ENCODE measurements at places on chromosomes 6 and 20.

GRCh38 chr6:162069995-162070394, 657.6 kb downstream of the PRKN start:
- no peak for DNase-seq

GRCh38 chr20:10947726-10948125, 273.9 kb upstream of the JAG1 start:
- DNase-seq, result no peak

- no peak for DNase-seq
Measured at GRCh38 chr20:61162451-61162850, 89.6 kb upstream of the CDH4 start.

DNA sequence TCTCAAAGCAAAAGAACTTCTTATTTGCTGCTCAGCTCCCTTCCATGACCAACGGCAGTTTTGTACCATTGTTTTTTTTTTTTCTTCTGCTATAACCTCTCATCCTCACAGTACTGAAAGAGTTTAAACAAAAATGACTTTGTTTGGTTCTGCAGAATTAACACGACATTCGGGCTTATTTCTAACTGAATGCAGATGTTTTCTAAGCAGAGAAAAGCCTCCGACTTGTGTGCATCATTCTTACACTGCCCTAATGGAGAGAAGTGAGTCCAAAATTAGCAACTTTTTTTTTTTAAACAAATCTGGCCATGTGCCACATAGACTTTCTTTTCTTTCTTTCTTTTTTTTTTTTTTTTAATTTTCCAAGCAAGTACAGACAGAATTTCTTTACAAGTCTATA, 382.7 kb downstream of the HDGFL1 start:
- no peak for DNase-seq

DNA sequence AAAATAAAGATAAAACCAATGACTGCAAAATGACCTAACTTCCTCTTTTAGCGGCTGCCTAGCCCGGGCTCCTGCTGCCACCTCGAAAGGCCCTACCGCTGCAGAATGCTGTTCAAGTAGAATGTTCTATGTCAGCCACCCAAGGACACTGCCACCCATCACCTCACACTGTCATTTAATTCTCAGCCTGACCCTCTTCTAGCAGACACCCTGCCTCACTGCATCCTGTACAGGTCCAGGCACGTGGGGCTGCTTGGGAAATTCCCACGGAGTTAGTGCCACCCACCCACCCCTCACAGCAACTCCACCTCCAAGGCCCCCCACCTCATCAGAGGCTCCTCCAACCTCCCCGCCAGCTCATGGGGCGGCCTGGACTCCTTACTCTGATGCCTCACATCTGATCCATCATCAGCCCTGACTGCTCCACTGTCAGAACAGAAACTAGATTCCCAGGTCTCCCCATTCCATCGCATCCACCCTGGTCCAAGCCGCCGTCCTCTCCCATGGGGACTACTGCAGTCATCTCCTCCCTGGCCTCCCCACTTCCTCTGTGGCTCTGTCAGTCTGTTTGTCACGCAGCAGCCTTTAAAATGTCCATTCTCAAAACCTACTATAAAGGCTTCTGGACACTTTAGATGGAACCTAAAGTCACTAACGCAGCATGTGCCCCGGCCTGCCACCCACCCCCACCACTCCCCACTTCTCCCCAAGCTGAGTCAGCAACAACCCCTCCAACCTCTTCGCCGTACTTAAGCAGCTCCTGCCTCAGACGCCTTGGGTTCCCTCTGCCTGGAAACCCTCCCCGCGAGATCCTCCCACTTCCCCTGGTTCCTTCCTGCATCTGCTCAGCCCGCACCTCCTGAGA, 17.0 kb downstream of the NFATC2 start:
- DNase-seq, result no peak

- no peak for DNase-seq
Measured at GRCh38 chr20:46903256-46903655, 8.6 kb downstream of the EYA2 start.

- no peak for DNase-seq
Measured at GRCh38 chr6:80143419-80143937, 37.0 kb downstream of the BCKDHB start.

DNA sequence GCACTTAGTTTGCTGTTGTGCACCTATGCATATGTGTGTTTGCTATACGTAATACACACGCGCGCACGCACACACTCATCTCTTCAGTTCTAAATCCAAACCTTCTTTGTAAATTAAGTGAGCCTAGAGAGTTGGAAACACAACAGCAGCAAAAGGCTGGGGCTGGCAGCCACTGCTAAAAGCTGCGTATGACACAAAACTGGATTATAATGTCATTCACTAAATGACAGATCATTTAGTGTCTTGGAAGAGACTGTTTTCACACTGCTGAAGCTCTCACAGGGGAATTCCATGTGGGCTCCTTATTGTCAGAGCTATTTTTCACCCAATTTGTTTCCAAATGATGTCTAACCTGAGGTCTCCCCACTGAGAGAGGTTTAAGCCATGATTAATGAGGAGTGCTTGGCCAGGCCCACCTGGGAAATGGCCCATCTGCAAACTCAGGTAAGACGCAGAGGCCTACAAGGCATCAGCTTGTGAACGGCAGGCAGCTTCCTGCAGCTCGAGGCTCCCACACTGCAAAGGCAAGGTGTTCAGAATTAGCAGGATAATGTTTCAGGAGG, 94.2 kb downstream of the OLIG3 start:
- no peak for DNase-seq

DNA sequence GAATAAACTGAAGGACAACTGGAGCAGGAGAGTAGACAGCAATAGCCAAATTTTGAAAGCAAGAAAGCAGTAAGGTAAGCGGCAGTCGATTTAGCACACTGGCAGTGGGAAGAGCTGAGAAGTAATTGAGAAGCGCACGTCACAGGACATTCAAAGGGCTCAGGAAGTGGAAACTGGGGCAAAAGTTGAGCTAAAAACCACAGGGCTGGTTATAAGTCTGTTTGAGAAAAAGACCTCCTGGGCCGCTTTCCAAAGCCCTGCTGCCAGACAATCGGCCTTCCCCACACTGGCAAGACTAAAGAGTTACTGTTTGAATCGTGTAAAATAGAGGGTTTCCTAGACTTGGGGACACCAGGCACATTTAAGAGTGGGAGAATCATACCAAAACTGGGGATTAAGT, 161.4 kb downstream of the DNAH8 start:
- no peak for DNase-seq

DNA sequence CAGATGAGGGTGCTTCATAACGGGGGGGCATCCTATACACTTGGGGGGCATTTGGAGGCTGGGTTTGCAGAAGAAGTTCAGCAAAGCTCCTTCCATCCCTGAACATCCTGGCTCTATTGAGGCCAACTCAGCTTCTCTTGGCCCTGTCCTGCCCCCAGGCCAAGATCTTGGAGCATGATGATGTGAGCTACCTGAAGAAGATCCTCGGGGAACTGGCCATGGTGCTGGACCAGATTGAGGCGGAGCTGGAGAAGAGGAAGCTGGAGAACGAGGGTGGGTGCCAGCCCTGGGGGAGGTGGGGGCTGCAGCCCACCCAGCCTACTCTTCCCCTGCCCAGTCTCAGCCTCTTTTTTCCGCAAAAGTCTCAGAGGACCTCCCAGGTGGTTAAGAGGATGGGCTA, 17.2 kb downstream of the GDAP1L1 start:
- DNase-seq, result no peak

DNA sequence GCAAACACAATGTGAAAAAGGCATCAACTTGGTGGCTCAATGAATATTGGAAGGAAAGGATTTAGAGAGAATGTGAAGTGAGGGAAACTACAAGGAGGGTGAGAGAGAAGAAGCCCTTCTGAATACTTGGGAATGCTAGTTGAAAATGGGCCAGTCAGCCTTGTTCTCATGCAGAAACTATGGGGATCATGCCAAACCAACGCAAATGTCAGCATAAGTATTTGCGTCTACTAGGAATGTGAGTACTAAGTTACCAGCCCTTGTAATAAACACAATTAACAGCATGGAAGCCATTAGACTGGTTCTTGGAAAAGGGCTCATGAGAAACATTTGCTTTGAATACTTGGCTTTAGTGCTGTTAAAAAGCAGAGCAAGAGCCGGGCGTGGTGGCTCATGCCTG, 54.9 kb upstream of the AIG1 start:
- DNase-seq, result no peak

DNA sequence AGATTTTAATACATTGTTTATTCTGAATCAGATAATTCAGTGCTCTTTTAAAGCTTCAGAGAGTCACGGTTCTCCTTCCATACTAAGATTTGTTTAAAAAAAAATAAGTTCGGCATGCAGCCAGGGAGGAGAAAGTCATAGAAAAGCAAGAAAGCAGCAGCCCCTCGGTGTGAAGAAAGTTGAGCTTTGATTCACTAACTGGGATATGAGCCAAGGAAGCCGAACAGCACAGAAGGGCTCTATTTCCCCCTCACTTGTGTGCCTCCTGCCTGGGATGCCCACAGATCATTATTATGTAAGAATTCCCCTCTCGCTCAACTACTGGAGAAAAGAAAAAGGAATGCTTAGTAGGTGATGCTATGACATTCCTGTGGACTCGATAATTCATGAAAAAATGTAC, 69.3 kb upstream of the SYNJ2 start:
- no peak for DNase-seq

GRCh38 chr6:161598896-161599295, 325.0 kb upstream of the AGPAT4 start:
- DNase-seq, result no peak

GRCh38 chr20:37301120-37301519, 11.7 kb downstream of the MANBAL start:
- DNase-seq, result no peak

GRCh38 chr6:12675931-12676330, 40.6 kb upstream of the PHACTR1 start:
- no peak for DNase-seq

DNA sequence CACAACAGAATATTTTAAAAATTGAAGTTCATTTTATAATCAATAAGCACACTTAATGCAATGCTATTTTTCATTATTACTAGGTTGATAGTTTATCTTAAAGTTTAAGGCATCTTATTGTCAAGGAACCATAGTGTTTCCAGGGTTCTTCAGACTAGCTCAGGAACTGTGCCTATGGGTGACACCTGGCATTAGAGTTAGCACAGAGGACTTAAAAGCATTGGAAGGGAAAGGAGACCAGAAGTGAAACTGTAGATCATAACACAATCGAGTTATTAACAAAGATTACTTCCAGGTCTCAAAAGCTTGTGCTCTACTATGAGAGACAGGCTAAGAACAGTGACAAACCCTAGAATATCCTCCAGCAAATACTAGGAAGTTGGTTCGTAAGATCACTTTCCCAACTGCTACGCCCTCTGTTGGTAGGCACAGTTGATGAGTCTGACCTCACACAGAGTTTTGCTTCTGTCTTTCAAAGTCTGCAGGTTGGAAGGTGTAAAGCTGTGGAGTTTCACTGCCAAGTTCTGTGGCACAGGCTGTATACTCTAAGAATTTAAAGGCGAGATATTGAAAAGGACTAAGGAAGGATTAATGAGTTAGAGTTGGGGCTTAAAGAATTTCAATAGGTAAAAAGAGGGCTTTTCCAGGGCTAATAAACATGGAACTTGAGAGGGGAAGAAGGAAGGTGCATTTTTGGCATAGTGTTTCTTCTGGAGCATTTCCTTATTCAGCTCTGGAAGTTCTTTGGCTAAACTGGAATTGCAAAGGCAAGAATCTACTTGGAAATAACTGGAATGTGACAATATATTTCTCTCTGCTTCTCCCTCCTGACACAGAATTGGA, 531.3 kb upstream of the JAG1 start:
- DNase-seq, result no peak
